ENCODE measurements at places on chromosomes 4 and X. TPM values are rescaled to one million over a fixed set of nuclear protein-coding genes. Genes with fewer than 3 reads are reported as not detected.

DNA sequence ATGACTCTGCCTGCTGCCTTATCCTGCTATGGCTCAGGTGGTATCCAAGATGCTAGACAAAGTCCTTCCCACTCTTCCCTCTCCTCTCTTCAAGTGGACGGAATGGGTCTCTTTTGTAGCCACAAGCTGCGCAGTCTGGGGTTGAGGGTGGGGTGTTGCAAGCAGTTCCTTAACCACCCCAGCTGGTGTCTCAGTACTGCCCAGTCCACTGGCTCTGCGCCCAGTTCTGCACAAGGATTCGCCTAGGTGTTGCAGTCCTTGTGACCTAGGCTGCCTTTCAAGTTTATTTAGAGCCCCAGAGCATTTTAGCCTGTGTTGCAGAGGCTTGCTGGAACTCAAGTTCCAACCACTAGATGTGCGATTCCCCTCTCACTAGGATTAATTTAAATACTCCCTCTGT lies 120.7 kb downstream of the NEXMIF start:
- DNase-seq = no peak

DNA sequence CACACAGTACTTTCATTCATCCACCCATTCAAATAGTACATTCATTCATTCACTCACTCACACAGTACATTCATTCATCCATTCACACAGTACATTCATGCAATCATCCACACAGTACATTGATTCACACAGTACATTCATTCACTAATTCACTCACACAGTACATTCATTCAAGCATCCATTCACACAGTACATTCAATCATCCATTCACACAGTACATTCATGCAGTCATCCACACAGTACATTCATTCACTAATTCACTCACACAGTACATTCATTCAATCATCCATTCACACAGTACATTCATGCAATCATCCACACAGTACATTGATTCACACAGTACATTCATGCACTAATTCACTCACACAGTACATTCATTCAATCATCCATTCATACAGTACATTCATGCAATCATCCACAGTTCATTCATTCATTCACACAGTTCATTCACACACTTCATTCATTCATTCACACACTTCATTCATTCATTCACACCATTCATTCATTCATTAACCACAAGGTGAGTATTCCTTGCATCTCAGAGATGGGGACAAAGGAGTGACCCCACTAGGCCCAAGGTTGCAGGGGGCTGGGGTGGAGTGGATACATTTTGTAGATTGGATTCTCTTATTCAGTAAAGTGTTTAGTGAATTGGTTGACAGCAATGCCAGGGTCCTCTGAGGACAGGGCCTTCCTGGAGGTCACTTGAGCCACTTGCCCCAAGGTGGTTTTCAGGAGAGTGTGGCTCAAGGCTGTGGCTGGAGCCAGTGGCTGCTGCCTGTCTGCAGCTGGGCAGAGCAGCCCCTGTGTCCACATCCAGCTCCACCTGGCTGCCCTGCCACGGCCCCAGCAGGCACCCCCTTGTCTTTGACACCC lies 4.3 kb upstream of the SPON2 start:
- DNase-seq = no peak

GRCh38 chr4:168879188-168879587 lies 130.9 kb downstream of the CBR4 start:
- no peak for DNase-seq

DNA sequence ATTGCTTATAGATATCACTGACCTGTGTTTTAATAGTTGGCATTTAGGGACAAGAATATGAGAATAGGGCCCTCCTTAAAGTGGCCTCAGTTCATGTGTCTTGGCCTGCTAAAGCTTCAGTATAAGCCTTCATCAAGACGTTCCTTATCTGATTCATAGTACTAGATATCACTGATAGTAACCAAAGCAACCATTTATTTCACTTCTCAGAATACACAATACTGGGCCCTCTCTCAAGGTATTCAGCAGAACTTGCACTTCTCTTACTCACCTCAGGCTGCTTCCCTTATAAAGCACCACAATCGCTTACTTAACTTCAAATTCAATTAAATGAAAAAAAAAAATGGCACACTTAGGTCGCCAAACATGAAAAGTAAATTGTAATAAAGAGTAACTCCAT lies 259.4 kb upstream of the PCDH7 start:
- no peak for DNase-seq

DNA sequence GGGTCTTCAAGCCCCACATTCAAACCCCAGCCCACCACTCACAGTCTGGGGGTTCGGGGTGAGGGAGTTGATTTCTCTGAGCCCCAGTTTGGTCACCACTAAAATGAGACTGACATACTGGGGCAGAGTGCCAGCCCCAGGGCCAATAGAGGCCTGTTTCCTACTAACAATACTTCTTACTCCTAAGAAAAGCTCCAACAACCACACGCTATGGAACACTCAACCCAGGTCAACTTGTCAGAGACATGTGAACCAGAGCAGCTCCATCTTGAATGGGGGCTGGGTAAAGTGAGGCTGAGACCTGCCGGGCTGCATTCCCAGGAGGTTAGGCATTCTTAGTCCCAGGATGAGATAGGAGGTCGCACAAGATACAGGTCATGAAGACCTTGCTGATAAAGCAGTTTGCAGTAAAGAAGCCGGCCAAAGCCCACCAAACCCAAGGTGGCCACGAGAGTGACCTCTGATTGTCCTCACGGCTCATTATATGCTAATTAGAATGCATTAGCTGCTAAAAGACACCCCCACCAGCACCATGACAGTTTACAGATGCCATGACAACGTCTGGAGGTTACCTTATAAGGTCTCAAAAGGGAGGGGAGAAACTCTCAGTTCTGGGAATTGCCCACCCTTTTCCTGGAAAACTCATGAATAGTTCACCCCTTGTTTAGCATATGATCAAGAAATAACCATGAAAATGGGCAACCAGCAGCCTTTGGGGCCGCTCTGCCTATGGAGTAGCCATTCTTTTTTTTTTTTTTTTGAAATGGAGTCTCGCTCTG lies 26.6 kb upstream of the HTRA3 start:
- no peak for DNase-seq

DNA sequence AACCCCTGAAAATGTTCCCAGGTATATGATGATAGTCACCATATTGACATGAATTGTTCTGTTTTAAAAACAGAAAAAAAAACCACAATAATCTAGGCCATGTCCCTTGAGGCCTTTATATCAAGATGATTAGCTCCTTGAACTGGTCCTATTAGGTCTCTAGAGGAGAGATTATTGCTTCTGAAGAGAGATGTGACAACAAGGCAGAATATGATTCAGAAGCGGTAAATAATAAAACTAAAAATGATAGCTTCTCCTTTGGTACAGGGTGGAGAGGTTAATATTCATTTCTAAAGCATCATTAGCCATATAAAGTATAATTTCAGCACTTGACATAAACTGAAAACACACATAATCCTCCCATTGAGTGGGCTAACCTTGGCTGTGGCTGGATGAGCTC lies 25.8 kb downstream of the TLR8 start:
- DNase-seq = no peak

DNA sequence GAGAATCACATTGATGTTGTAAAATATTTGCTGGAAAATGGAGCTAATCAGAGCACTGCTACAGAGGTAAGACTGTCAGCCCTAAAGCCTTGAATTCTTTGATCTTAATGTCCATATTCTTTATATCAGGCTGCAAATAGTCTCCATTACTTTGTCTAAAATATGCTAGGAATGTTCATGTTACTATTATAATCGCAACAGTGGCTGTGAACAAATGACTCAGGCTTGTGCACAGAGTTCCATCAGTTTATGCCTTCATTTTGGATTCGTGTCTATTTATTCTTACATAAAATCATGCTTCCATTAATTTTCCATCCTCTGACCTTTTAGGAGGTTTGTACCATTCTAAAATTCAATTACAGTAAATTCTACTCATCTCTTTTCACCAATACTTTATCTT lies 182.7 kb downstream of the ANK2 start:
- no peak for DNase-seq

Gene HAND2
- polyA plus RNA-seq = not detected

Gene SPANXN4
- polyA plus RNA-seq = not detected

Measured in small intestine (tissue), 16 donors.